ENCODE measurements at places on chromosomes 6 and 20. TPM values are rescaled to one million over a fixed set of nuclear protein-coding genes. Genes with fewer than 3 reads are reported as not detected.

- no peak for DNase-seq
Measured at GRCh38 chr6:45537539-45537938, 159.8 kb upstream of the SUPT3H start.

GRCh38 chr20:24211972-24212371, 223.4 kb upstream of the GGTLC1 start:
- no peak for DNase-seq

MARCKS gene
- 39.3 TPM for total RNA-seq

DNA sequence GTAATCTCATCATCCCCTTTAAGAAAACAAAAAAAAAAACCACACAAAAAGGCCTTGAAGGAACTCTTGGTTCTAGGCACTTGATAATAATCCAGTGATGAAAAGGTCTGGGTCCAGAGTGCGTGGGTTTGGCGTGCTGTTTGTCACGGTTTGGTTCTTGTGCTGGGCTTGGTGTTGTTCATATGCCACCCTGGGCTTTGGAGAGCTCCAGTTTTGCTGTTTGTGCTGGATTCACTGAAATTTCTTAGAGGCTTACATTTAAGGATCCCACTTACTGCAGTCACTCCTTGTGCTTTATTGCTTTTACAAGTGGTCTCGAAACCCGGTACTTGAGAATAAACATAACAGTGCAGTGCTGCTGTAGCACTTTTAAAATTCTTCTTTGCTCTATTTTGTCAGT, 68.8 kb upstream of the XRN2 start:
- no peak for DNase-seq

- DNase-seq, result no peak
Measured at GRCh38 chr6:126905917-126906316, 212.6 kb upstream of the RSPO3 start.

GRCh38 chr20:59696476-59696875, 92.1 kb downstream of the PHACTR3 start:
- no peak for DNase-seq

- DNase-seq, result peak; percentile 94
Measured at GRCh38 chr6:100203400-100203799, 209.4 kb upstream of the MCHR2 start.

DNA sequence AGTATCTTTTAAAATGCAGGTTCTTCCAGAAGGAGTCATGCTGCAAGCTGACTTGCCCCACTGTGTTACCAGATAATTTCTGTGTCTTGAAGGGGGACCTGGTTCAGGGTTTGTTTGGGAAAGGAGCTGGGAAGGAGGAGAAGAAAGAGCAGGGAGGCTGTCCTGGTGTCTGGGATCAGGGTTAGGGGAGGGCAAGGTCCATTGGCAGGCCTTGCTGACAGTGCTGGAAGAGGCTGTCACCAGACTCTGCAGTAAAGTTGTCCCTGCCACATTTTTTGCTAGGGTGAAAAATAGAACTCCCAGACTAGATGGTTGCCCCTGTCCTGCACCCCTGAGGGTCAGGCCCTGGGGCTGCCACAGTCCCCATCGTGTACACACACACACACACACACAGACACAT, 14.9 kb downstream of the GLP1R start:
- DNase-seq, result no peak

TBP gene
- 20.7 TPM for total RNA-seq

FRK gene
- total RNA-seq, result 0.82 TPM

DNA sequence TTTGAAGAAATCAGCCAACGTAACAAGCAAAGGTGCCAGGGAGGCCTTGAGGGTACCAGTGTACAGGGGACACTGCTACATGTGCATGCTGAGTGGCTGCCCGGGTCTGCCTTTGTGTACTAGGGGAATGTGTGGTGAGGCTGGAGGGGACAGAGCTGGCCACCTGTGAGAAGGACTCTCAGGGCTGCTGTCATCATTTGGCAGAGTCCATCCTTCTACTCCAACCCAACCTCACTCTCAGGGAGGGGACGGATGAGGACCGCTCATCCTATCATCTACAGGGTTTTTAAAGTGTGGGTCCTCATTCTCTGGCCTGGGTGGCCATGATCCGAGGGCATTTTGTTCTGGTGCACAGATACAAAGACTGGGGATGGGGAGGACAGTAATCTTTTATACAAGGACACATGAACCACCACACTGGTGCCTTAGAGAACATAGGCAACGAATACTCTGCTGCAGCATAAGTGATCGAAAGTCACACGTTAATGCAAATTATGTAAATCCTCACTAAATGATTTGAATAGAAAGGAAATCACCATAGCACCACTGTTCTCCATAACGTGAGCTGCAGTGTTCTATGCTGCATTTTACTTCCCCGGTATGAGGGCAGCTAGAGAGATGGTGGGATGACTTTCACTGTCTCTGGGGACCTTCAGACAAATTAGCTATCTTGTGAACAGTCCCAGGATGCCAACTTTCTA, 181.4 kb downstream of the GMPR start:
- no peak for DNase-seq

DNA sequence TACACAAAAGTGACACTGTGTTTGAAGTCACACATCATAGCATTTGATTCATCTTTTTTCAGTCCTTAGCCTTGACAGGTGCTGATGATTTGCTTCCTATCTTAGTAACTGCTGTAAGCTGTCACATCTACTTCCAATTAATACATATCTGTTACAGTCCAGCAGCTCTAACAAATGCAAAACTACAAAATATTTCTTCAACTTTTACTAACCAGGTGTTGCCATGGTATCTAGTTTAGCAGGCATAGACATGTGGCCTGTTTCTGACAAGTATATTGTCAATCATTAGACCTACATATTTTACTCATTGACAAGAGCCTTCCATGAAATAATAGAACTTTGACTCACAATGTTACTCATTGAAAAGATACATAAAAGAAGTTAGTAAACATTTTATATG, 1159.7 kb downstream of the GRIK2 start:
- no peak for DNase-seq

PPP1R3G gene
- total RNA-seq, result 0.07 TPM

- no peak for DNase-seq
Measured at GRCh38 chr20:11755071-11755841, 162.4 kb upstream of the BTBD3 start.

DNA sequence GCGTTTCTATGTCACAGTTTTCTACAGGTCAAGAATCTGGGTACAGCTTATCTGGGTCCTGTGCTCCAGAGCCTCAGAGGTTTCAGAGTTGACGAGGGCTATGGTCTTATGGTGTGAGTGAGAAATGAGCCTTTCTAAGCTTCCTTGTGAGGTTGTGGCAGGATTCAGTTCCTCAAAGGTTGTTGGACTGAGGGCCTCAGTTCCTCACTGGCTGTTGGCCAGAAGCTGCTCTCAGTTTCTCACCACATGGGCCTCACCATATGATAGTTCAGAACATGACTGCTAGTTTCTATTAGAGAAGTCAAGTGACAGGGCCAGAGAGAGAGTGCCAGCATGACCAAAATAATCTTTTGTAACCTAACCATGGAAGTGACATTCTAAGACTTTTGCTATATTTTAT, 96.1 kb downstream of the NUS1 start:
- DNase-seq, result no peak

GRCh38 chr6:139433631-139434419, 59.4 kb upstream of the CITED2 start:
- no peak for DNase-seq

GRCh38 chr6:67244037-67244436, 1391.0 kb upstream of the ADGRB3 start:
- DNase-seq, result no peak

GRCh38 chr6:11814106-11814505, 35.5 kb upstream of the ADTRP start:
- no peak for DNase-seq

DAAM2 gene
- total RNA-seq, result not detected

DNA sequence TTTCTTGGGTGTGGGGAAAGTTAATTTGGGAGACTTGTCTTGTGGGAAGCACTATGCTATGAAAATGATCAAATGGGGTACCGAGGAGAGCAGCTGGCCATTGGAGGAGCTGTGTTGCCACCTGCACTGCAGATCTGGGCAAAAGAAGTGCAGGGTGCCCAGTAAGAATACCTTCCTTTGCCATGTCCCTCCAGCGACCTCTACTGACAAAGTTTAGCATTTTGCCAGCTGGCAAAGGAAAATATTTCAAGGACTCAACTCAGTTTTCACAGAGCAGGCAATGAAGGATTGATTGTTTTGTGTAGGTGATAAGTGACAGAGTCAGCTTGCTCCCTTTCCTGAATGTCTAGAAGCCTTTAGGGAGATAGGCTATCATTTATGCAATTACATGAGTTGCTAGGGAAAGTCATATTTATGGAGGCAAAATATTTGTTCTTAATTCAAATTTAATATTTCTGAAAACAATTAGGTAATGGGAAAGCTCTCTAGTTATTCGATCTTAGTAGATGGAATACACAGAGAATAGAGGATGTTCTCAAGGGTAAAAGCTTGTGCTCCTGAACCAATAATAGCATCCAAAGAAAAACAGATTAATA, 118.4 kb downstream of the FARS2 start:
- peak; percentile 63 for DNase-seq

VSX1 gene
- total RNA-seq, result not detected

- DNase-seq, result no peak
Measured at GRCh38 chr20:62669249-62669648, 26.9 kb downstream of the SLCO4A1 start.

UST gene
- 10.0 TPM for total RNA-seq

GRCh38 chr6:165573671-165574070, 89.4 kb downstream of the PDE10A start:
- DNase-seq, result peak; percentile 65

DNA sequence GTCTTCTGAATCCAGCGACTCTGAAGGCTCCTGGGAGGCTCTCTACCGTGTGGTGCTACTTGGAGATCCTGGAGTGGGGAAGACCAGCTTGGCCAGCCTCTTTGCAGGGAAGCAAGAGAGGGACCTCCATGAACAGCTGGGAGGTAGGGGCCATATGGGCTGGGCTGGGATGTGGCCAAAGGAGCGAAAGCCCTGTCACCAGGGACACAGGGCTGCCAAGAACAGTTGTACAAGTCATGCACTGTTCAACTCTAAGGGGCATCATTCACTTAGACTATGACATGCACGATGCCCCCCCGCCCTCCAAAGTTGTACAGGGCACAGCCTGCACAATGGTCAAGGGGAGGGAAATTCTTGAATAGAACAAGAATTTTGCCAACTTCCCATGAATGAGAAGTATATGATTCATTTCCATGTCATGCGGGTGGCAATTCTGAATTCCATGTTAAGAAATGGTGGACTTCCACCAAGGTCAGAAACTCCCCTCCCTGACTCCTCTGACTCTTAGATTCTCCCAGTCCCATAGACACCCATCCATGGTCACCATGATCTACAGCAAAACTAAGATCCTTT, 1.6 kb downstream of the REM1 start:
- no peak for DNase-seq

GRCh38 chr6:36735110-36736071, 37.8 kb downstream of the RAB44 start:
- no peak for DNase-seq

DNA sequence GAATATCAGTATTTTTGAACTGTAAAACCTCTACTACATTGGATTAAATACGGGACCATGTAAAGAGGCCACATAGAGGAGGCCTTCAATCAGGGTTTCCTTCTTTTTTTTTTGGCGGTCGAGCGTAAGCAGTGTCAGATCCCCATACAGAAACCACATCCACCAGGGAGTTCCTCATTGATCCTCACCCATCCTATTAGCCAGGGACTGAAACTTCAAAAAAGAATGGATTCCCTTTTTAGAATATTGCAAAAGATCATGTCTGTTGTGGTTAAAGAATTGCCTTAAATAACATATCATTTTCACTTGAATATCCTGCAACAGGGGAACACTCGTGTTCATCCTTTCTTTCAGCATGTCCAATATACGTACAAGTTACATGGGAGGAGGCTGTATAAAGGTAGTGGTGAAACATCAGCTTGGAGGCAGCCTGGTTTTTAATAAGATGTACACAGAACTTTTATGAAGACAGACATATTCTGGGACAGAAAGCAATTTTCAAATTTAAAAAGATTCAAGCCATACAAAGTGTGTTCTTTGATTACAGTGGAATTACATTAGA, 96.1 kb downstream of the PPP1R14C start:
- no peak for DNase-seq

DEFB124 gene
- not detected for total RNA-seq

GRCh38 chr6:37514321-37514771, 14.7 kb upstream of the CCDC167 start:
- DNase-seq, result peak; percentile 63

EYS gene
- total RNA-seq, result 1.6 TPM

DNA sequence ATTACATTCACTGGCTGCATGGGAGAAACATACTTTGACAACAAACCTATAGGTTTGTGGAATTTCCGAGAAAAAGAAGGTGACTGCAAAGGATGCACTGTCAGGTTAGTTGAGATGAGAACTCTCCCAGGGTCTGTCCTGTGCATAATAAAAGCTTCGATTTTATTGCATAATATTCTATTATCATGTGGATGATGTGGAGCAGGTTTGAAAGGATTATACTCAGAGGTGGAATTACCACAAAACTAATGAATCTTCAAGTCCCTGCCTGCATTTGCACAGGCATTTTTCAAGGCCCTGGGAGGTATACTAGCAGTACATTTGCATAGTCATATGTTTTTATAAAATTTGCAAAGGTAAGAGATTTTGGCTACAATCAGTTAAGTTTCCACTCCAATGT, 249.8 kb downstream of the ARHGAP18 start:
- no peak for DNase-seq

DNA sequence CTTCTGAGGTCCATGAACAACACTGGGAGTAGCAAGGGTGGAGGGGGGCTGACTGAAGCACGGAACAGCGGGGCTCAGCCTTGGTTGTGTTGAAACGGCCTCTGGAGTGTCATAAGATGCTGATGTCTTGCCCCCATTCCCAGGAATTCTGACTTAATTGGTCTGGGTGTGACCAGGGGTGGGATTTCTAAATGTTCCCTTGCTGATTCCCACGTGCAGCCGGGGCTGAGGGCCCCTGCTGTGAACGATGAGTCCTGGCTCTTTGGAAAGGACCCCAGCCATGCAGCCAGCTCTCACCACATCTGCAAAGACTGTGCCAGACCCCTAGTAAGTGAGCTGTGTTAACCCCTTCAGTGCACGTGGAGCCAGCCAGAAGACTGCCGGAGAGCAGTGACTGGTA, 28.6 kb upstream of the FAM50B start:
- DNase-seq, result no peak

- DNase-seq, result no peak
Measured at GRCh38 chr6:156098839-156099238, 643.2 kb upstream of the NOX3 start.

GRCh38 chr20:50762435-50763220, 31.2 kb downstream of the PARD6B start:
- DNase-seq, result peak; percentile 94

- no peak for DNase-seq
Measured at GRCh38 chr6:98136333-98136732, 698.0 kb upstream of the POU3F2 start.

GRCh38 chr20:10868299-10868698, 194.5 kb upstream of the JAG1 start:
- DNase-seq, result no peak

CALHM6 gene
- not detected for total RNA-seq

GRCh38 chr6:81401970-81402690, 350.4 kb downstream of the TENT5A start:
- DNase-seq, result no peak

GRCh38 chr6:163370464-163371117, 43.9 kb upstream of the QKI start:
- no peak for DNase-seq
